ENCODE measurements at places on chromosomes 3 and 15.

DNA sequence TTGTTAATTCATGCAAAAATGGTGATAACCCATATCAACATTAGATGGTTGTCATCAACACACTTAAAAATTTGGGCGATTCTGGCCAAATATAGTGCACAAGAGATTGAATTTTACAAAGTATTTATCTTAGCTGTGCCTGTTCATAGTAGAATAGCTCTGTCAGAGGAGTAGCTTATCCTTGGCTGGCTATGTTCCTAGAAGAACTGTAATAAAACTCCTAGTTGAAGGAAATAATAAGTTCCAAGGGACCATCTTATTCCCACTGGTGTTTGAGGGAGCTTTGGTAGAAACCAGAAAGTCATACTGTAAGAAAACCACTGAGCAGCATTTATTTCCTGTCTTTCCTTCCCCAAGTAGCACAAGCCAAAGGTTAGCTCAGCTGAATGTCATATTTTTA is 201.8 kb downstream of the GRM7 start:
- DNase-seq, result no peak

DNA sequence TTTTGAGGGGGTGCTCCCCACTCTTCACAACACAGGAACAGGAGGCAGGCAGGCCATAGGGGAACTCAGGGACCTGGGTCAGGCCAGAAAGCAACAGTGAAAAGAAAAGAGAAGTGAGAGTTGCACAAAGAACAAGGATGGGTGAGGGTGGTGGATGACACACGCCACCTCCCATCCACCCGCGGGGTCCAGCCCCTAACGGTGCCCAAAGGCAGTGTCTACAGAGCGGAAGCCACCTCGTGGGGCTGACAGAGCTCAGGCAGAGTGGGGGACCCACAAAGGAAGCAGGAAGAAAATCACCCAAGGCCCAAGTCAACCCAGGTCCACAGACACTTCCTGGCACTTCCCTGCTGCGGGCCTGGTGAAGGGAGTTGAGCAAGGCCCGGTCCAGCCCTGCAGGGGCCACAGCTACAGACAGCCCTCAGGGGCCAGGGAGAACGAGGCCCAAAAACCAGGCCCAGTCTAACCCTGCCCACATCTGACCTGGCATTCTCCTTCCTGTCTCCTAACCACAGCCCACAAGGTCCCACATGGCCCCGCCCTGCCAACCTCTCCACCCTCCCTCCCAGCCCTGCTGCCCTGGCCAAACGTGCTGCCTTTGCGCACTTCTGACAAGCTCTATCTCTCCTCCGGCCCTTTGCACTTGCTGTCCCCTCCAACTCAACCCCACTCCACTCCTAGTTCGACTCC is 5.9 kb downstream of the NUP210 start:
- peak; percentile 93 for DNase-seq

- DNase-seq, result no peak
Observed at GRCh38 chr15:95832668-95833067, 497.8 kb upstream of the NR2F2 start.

GRCh38 chr3:183653209-183654064 is 18.0 kb downstream of the KLHL24 start:
- no peak for DNase-seq

GRCh38 chr3:187679638-187680396 is 9.6 kb upstream of the SST start:
- DNase-seq, result no peak

DNA sequence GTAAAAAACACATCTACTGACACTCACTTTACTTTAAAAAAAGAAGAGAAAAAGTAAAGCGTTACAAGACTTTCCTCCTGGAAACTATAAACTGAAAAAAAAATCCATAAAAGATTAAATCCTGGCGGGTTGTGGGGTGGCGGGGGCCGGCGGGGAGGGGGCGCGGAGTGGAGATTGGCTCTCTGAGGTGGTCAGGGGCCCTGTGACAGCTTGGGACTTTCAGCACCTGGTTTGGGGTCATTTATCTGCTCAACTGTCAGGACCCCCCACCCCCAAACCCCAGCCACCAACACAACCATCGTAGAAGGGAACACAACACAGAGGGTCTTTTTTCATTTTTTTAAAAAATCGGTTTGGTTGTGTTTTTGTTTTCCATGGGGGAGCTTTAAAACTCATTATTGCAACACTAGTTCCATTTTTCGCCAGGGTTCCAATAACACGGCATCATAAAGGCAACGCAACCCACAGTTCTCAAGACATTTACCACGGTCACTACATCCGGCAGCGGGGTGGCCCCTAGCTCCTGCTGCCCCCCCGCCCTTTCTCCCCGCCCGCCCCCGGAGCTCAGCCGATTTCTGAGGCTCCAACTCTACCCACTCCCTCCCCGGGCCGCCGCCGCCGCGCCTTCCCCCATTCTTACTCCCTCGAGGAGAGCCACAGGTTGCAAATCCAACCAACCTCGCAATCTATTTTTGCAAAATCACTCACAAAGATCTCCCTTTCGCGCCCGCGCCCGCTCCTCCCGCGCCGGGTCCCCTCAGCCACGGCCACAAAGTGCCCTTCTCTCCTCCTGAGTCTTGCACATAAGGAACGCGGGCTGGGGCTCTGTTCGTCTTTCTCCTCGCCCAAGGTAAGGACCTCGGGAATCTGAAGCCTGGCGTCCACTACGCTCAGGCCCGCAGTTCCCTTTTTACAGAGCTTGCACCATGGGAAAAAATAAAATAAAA is 1.8 kb downstream of the BCL6 start:
- DNase-seq, result no peak

DNA sequence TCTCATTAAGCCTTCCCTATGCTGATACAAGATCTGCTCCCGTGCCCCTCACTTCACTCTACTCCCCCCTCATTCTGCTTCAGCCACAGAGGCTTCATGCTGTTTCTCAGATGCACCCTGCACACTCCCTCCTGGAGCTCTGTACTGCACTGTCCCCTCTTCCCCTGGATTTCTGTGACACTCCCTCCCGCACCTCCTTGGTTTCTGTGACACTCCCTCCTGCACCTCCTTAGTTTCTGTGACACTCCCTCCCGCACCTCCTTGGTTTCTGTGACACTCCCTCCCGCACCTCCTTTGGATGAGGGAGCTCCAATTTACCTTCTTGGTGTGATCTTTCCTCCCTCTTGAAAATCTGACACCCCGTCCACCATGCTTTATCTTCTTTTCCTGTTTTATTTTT is 28.2 kb downstream of the BDH1 start:
- no peak for DNase-seq

DNA sequence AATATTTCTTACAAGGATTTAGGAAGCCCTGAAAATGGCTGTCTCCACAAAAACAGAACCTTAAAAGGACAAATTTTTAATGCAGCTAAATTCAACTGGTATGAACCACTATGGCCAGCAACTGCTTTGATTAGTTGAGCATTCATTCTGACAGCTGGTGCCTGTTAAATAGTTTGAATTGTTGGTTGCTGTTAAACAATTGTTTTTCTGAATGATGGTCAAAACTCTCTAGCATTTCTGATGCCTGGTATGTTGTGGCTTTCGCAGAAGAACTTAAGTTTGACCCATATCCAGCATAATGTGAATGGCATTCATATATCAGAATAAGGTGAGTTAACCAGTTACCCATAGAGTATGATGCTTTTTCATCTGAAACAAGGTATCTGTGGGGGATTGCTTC is 138.4 kb downstream of the MEIS2 start:
- DNase-seq, result no peak

GRCh38 chr3:180018543-180018942 is 18.2 kb downstream of the PEX5L start:
- DNase-seq, result no peak

GRCh38 chr15:34769711-34770110 is 14.9 kb upstream of the GJD2 start:
- no peak for DNase-seq

GRCh38 chr3:101235048-101235447 is 85.3 kb downstream of the IMPG2 start:
- DNase-seq, result no peak

DNA sequence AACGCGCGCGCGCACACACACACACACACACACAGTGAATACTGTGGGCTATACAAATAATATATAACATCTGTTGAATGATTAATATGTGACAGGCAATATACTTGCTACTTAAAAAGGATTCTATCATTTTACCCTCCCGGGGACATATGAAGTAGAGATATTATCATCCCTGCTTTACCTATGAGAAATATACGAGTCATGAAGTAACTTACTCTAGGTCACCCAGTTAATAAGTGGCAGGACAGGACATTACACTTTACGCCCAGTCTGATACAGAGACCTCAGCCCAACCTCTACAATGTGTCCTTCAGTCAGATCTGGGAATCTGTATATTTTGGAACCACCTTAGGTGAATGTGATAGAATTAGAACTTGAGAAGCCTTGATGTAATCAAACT is 55.4 kb downstream of the CCDC54 start:
- no peak for DNase-seq

GRCh38 chr3:29612536-29612935 is 331.7 kb downstream of the RBMS3 start:
- DNase-seq, result no peak

DNA sequence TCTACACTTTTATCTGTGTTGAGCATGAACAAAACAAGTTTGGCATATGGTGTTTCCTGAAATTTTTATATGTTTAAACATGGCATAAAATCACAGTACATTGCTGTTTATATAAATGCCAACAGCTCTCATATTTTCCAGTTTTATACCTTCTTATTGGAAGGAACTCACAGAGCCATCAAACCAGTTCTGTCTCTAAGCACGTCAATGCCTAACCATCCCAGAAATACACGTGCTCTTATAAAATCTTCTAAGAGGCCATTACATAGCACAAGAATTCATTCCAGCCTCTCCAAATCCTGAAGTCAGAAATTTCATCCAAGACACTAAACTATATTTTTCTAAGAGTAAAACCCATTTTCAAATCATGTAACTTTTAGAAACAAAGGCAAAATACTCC is 20.8 kb downstream of the SLC9A9 start:
- DNase-seq, result no peak

- DNase-seq, result no peak
Observed at GRCh38 chr15:81299630-81300273, 24.2 kb downstream of the STARD5 start.

DNA sequence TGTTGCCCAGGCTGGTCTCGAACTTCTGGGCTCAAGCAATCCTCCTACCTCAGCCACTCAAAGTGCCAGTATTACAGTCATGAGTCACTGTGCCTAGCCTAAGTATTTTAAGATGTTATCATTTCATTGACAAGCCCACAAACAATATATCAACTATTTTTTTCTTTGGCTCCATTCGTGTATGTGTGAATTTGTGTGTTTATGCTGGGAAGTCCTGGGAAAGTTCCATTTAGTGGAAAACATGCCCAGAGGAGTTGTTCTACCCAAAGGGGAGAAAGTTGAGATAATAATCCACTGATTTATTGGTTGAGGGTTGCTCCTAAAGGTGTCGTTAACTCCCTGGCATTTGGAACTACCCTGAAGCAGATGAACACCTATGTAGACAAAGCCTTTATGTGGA is 58.8 kb downstream of the KIF9 start:
- DNase-seq, result no peak

DNA sequence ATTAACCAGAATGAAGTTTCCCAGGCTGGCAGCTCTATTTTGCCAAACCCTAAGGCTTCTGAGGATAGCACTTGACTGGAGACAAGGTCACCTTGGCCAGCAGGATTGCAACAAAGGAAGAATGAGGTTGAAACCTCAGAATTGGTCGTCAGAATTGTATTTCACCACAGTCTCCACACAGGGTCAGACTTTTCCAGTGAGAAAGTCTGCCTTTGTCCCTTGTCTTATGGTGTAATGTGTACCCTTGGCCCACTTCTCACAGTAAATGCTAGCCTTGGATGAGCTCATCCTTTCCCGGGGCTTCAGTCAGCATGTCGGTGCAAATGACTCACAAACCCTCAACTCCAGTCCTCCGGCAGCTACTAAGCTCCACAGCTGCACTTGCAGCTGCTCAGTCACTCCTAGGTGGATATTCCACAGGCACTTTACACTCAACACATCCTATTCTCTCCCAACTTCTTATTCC is 19.7 kb downstream of the SSR3 start:
- peak; percentile 53 for DNase-seq

Data from SIG-M5 (cell line).